ENCODE measurements at places on chromosomes 2 and 18. TPM values are rescaled to one million over a fixed set of nuclear protein-coding genes. Genes with fewer than 3 reads are reported as not detected.

- DNase-seq, result no peak
Measured at GRCh38 chr2:230642966-230643365, 69.7 kb upstream of the CAB39 start.

DNA sequence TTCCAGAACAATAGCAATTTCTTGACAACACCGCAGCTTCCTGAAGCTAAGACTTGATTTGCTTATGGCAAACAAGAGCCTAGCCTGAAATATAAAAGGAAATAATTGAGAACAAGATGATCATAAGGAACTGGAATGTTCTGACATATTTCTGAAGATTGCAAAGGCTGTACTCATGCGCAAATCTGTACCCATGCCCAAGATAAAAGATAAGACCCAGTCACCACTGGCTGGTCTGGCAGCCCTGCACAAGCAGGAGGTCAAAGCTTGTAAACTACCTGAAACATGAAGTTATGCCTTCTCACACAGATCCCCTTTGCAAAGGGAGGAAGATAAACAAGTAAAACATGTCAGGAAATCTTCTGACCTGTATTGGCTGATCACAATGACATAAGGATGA lies 160.8 kb upstream of the GYPC start:
- no peak for DNase-seq

DNA sequence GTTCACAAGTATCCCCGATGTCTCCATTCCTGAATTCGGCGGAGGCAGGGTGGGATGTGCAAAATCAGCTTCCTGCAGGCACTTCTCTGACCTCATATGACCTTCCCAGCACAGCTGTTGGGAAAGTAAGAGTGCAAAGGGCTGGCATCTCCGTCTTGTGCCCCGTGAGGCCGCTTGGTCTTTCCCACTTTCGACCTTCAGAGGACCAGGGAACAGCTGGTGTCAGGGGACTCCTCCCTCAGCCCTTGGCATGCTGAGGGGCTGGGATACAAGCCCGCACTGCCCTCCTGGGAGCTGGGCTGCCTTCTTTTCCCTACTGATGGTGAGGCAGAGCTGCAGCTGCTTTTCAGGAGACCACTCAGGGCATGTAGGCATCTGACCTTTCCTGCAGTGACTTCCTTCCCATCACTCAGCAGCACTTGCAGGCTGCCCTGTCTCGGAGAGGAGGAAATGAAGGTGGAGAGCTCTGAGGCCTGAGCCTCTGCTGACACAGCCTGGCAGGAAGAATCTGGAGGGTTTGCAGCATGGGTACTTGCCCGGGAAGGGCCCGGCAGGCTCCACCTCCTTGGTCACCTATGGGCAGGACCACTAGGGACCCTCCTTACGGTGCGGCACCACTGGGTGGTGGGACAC lies 277.2 kb upstream of the HS6ST1 start:
- no peak for DNase-seq

- no peak for DNase-seq
Measured at GRCh38 chr2:24182507-24182906, 7.7 kb downstream of the FAM228A start.

The SLC5A7 gene
- 0.14 TPM for total RNA-seq

The TCF7L1 gene
- 12.0 TPM for total RNA-seq
